RWPE1 (cell line): ENCODE measurements at places on chromosomes 3 and 15.

DNA sequence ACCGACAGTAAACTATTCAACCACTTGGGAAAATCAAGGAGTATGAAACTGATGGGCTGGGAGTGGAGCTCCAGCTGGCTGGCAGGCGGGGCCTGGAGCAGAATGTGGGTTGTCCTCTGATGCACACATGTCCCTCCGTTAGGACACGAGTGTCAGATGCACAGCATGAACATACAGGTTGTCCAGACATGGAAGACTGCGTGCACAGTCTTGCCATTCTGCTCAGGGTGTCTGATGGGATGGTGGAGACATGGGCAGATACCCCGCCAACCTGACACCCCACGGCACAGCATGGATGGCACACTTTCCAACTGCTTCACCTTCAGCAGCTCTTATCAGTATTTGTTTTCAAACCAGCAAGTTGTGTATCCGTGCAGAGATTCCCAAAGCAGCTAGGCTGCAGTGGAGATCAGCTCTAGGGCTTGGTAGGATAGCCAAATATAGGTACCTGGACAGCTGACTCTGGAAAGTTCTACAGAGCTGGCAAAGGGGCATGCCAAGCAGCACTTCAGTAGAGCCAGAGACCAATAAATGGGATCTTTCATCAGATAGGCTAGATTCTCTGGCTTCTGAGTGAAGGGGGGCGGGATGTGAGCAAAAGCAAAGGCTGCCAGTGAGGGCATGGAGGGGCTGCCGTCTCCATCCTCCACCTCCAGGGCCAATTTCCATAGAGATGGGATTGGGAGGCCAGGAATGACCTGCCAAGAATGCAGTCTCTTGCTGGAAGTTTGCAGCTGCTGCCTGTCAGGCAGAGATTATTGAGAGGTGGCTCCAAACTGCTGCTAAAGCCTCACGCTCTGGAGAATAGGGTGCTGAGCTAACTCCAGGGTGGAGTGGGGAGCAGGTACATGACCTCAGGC is 47.2 kb upstream of the KY start:
- DNase-seq: no peak

DNA sequence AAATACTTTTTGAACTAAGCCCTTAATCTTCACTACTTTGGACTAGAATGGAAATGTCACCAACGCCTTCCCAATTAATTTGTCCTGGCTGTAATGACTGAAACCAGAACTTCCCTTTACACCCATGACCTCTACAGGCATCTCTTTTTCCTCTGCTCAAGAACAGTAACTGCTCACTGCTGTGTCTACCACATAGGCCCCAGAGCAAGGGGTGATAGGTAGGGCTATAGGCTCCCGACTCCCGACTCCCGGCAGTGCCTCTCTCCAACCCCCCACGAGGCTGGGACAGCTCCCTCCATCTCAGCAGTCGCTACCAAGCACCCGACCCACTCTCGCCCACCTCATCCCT is 384 bp upstream of the LEKR1 start:
- DNase-seq: no peak

- no peak for DNase-seq
Observed at GRCh38 chr15:68389041-68389930, 42.7 kb downstream of the ITGA11 start.

- no peak for DNase-seq
Observed at GRCh38 chr3:177371888-177372287, 174.6 kb upstream of the TBL1XR1 start.

GRCh38 chr3:185657691-185658503 is 71.8 kb downstream of the SENP2 start:
- no peak for DNase-seq

- DNase-seq: no peak
Observed at GRCh38 chr15:43283526-43283925, 16.8 kb upstream of the TGM5 start.

GRCh38 chr3:146117406-146118285 is 43.3 kb downstream of the PLOD2 start:
- no peak for DNase-seq

- no peak for DNase-seq
Observed at GRCh38 chr3:161600173-161600572, 103.6 kb downstream of the OTOL1 start.
